D721Med (cell line): ENCODE measurements at places on chromosomes 1 and 21.

DNA sequence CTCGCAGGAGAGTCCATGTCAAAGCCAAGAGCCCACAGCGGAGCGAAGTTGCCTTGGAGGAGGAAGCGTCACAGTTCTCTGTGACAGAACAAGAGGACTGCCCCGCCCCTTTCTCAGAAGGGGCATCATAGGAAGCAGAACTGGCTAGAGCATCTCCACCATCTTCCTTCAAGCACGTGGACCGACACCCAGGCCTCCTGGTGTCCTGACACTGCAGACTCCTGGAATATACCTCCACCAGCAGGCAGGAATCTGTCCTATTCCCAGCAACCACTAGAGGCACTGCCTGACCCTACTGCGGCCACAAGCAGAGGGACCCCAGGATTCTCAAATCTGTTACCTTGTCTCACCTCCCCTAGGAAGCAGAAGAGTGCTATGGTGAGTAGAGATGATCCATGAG lies 37.8 kb downstream of the GPA33 start:
- no peak for DNase-seq

DNA sequence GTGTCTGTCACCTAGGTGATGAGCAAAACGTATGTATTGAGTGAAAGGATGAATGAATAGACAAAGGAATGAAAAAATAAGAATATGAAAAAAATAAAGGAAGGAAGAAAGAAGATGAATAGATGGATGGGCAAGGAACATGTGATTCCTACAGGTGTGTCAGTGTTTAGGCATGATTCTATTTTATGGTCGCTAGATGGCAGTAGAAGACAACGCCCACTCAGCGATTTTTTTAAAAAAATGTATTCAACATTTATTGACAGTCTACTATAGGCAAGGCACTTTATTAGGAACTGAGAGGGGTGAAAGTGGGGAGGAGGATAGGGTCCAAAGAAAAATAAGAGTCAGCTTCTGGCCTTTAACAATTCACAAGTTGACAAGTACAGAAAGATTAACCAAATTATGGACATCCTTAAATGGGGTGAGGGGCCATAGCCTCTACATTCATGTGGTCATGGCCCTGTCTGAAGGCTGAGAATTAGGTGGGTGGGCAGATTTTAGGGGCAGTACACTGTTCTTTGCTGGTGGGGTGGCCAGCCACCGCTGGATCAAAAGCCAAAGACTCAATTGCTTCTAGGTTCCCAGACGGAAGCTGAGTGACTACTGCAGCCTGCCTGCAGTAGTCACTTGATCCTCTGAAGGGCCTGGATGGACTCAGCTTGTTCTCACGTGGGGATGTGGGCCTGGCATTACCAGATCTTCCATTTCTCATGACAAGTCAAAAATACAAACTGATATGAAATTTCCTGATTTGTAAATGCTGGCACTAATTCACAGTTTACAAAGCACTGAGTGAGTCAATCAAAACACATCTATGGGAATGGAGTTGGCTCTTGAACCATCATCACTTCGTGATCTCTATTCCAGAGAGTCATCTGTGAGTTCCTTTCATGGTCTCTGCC lies 83.9 kb downstream of the FASLG start:
- DNase-seq: no peak

GRCh38 chr1:117511273-117511672 lies 94.6 kb upstream of the TENT5C start:
- no peak for DNase-seq

- no peak for DNase-seq
Observed at GRCh38 chr1:150613061-150613920, 16.1 kb downstream of the ENSA start.

DNA sequence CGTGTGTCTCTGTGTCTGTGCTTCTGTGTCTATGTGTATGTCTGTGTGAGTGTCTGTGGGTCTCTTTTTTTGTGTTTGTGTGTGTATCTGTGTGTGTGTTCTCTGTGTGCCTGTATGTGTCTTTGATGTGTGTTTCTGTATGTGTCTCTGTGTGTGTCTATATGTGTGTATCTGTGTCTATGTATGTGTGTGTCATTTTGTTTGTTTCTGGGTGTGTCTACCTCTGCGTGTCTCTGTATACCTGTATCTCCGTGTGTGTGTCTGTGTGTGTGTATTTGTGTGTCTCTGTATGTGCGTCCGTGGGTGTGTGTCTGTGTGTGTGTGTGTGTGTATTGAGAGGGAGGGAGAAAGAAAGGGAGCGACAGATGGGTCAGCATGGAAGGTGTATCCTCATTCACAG lies 106.3 kb upstream of the TRABD2B start:
- no peak for DNase-seq

DNA sequence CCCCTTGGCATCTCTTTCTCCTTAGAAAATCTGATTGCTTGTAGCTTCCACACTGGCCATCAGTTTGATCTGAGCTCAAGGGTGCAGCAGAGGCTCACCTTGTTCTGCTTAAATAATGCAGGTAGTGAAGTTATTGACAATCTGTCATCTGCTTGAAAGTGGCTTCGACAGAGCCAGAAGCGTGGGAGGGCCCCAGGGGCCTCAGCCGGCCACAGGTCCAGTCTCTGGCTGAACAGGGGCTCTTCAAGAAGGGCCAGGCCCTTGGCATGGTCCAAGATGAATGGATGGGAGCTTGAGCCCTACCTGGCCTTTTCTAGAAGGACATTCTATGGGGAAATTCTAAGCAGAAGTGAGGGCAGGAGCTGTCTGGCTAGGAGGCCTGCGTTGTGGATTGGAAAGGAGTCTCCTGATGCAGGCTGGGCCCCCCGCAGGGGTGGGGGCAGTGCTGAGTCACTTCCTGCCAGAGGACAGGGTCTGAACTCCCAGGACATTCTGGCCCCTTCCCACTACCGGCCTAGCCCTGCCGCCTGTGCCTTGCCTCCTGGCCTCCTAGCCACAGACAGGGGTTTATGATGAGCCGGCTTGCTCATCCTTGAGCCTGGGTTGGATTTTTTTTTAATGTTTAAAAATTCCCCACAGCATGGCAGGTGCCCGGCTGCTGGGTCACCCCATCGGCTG lies 162.3 kb upstream of the VAMP3 start:
- no peak for DNase-seq

- no peak for DNase-seq
Observed at GRCh38 chr1:201090541-201090940, 21.7 kb downstream of the CACNA1S start.

GRCh38 chr1:66598670-66599069 lies 64.7 kb downstream of the SGIP1 start:
- DNase-seq: no peak
